Smooth muscle cell of the pulmonary artery (primary cell): ENCODE measurements at places on chromosomes 7 and 10. TPM values are rescaled to one million over a fixed set of nuclear protein-coding genes. Genes with fewer than 3 reads are reported as not detected.

PIK3CG gene
- total RNA-seq: 0.03 and 0.07 TPM in 2 replicates

CPA2 gene
- not detected in 2 replicates for total RNA-seq

UNCX gene
- not detected in 2 replicates for total RNA-seq

DHTKD1 gene
- total RNA-seq: 12.6 and 12.9 TPM in 2 replicates

SERPINE1 gene
- 1,589 and 2,809 TPM in 2 replicates for total RNA-seq

ZEB1 gene
- 65.2 and 135 TPM in 2 replicates for total RNA-seq
